ENCODE measurements at places on chromosomes 5 and 9.

GRCh38 chr9:13358128-13358527, 78.6 kb upstream of the MPDZ start:
- DNase-seq, result no peak

- DNase-seq, result no peak
Measured at GRCh38 chr5:54440456-54440893, 15.0 kb upstream of the HSPB3 start.

DNA sequence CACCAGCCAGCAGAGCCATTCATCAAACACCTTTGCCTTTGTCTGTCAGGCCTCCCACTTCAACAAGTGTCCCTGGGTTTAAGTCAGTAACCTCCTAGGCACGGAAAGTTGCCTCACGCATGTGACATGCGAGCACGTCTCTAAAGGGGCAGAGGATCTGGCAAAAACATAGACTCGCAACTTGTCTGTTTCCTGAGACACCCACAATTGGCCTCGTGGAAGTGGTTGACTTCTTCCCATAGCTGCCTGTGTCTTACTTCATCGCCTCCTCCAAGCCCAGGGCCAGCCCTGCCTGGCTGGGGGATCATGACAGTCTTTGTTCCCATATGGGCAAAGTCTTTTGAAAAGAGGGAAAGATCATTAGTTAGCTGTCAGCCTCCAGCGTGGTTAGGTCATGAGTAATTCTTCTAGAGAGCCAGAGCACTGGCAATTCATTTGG, 35.5 kb upstream of the GLRX start:
- DNase-seq, result peak; percentile 63

DNA sequence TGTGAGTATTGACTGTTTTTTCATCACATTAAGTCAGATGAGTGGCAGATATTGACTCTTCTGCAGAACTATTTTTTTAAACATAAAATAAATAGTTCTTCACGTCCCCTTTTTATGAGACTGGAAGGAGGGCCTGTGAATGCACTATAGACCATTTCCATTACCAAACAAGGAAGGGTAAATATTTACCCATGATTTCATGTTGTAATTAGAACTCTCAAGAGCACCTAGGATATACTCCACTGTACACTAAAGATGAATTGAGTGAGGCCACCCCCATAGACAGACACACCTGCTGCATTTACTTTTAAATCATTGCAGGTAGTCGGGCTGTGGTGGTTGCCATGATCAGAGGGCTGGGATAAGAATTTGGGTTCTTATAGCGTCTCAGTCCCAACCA, 22.6 kb downstream of the SLC36A1 start:
- DNase-seq, result no peak

DNA sequence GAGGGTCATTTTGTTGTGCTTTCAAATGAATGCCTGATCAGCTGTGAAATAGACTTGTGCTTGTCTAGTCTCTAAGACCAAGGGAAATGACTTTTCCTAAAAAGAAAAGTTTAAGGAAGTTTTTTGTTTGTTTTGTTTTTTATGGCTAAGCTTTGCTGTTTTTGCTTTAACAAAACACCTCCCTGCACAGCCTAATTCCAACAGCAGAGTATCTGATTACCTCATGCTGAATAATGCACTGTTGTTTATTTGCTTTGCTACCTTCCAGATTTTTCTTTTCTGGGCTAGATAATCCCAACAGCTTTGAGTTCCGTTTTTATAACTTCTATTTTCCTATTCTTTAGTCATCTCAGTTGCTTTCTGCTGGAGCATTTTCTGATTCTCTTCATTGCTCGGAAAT, 95.8 kb downstream of the AOPEP start:
- no peak for DNase-seq
